ENCODE measurements at places on chromosomes 6 and 20.
A peak's percentile ranks its signal among the peaks of the same experiment; 100 is the strongest.

- DNase-seq, result no peak
Measured at GRCh38 chr6:35522660-35523658, 10.3 kb upstream of the TULP1 start.

DNA sequence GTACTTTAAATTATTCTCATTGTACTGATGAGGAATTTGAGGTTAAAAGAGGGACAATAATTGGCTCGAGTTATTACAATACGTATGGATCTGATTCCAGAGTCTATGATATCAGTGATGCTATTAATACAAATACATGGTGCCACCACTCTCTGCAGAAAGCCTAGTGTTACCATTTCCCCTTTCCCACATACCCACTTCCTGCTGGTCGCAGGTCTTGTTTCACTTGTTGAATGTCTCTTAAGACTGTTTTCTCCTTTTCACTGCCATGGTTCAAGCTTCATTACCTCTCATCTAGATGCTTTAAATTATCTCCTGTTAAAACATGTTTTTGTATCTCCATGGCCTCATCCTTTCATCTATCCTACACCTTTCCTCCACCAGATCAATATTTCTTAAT lies 62.0 kb downstream of the FHL5 start:
- no peak for DNase-seq

GRCh38 chr6:56087421-56087820 lies 160.0 kb downstream of the COL21A1 start:
- no peak for DNase-seq

DNA sequence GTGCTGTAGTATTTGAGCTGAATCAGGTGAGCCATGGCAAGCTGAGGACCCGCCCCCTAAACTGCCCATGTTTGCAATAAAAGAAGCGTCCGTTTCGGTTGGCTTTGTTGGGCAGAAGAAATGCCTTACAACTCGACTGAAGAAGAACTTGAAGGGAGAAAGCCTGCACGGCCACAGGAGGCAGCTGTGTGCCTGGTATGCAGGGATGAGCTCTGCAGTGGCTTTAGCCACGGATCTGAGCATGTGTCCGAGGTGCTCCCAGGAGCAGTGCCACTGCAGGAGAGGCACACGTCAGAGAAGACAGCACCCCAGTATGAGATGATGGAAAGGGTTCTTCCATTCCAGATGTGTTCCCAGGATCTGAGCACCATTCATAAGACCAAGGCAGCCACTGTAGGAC lies 23.5 kb downstream of the KIZ start:
- no peak for DNase-seq

DNA sequence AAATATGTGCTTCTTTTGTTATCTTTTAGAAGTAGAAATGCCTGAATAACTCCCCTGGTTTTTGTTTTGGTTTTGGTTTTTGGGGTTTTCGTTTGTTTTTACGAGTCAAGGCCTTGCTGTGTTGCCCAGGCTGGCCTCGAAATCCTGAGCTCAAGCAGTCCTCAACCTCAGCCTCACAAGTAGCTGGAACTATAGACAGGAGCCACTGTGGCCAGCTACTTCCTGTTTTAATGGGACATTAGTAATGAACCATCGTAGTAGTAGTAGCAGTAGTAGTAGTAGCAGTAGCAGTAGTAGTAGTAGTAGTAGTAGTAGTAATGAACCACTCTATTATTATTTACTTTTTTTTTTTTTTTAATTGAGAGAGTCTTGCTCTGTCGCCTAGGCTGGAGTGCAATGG lies 66.0 kb downstream of the UBR2 start:
- DNase-seq, result no peak

DNA sequence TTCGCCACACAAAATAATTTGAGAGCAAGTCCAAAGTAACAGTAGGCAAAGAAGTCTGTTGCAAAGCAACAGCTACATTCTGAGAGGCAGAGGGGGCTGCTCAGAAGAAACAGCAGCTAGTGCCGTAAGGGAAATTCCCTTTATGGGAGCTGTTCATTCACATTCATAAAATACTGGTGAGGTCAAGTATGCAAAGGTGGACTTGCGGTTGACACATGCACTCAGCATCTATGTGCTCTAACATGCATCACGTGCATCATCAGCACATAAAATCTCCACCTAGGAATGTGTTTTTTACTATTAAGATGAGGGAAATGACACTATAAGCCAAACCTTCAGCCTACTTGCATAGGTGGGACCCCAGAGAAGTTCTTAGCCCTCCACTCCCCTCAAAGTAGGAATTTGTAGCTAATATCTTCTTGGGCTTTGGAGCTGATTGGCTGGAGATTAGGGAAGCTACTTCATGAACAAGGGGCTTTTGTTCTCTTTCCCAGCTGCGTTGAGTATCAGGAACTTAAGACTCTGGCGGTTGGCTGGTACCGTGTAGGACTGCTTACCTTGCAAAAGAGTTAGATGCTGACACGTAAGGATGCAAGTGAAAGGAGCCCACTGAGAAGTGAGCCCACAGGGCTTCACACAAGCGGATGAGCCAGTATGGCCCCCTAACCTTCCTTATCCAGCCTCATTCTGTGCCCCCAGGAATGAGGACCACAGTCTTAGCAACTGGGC lies 12.4 kb downstream of the CST3 start:
- DNase-seq, result no peak

GRCh38 chr6:13494137-13494536 lies 6.7 kb upstream of the GFOD1 start:
- no peak for DNase-seq

DNA sequence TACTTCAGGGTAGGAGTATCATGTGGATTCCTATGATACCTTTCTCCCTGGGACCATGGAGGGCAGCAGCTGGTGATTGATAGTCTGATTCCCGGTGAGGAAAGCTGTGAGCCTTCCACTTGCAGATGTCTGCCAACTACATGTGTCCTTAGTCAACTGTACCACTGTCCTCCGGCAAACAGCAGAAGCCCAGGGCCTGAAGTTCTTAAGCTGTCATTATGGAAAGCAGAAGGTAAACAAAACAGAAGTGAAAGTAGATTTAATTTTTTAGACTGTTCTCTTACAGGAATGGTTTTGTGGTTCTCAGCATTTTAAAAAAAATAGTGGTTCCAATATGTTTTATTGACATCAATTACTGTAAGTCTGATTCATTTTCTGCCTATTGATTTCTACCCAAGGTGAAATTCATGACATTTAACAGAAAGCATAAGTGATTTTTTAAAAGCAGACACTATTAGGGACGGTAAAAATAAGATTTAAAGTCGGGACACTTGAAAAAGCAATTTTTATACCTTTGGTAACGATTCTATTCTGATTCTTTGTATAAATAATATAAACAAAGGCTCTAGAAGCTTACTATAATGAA lies 36.6 kb downstream of the PTPN1 start:
- DNase-seq, result no peak

DNA sequence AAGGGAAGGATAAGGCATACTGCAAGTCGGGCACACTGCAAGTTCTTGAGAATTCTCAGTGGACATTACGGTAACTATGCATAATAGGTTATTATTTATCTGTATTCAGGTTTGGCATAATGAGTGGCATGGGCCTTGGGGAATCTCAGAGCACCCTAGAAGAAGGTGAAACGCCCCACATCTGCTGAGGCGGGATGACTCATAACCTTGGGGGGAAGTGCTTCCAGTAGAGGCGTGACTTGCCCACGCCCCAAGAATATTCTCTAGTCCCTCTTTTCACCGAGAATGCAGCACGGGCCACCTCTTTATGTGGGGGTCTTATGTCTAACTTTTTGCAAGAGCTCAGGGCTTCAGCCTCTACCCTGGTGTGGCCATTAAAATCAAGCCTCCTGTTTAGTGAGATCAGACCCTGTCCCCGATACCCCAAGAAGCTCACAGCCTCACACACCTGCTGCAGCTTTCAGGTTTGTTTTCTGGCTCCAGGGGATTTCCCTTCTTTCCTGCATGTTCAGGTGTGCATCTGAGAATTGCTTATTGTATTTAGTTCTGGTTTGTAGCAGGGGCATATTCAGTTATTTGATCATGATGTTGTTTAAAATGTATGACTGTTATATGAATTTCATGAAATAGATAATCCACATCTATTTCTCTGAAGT lies 19.1 kb downstream of the ZFP64 start:
- no peak for DNase-seq

DNA sequence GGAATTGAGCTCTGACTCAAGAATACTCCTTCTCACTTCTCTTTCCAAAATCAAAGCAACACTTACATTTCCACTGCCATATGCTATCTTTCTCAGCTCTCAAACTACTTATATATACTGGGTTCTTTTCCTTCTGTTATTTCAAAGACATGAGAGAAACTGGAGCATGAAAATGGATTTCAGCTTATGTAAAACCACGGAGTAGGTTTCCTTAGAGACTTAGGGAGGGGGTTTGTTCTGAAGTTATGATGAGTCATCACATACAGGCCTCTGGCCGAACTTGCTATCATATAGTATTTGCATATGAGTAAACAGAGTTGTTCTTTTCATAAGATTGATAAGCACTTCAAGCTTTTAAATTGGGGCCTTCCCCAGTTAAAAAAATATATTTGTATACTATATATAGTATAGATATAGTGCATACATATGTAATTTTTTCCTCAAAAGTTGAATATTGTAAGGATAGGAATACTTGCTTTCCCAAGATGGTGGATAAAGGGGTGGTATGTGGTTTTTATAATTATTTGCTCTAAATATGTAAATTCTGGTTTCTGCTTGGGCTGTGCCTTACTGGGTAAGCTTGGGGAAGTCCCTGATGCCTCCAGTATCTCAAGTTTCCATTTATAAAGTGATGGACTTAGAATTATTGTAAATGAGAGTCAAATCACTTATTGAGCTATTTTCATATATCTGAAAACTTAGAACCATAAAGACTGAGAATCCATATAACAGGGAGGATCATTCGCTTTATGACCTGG lies 273.9 kb downstream of the RFPL4B start:
- no peak for DNase-seq

GRCh38 chr20:32685541-32686529 lies 12.1 kb upstream of the C20orf203 start:
- DNase-seq, result no peak

- no peak for DNase-seq
Measured at GRCh38 chr6:84260926-84261325, 33.5 kb upstream of the CEP162 start.

DNA sequence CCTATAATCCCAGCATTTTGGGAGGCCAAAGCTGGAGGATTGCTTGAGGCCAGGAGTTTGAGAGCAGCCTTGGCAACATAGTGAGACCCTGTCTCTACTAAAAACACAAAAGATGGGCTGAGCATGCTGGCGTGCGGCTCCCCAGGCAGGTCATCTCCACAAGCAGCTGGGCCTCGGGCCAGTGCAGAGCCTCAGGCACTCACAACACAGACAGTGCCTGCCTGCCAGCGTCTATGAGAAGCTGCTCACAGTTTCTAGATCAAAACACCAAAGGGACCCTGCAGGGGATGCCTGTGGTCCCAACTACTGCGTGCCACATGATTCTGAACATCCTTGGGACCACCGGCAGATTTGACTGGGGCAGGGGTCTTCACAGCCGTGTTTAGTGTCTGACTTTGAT lies 59.4 kb downstream of the GINS1 start:
- no peak for DNase-seq

DNA sequence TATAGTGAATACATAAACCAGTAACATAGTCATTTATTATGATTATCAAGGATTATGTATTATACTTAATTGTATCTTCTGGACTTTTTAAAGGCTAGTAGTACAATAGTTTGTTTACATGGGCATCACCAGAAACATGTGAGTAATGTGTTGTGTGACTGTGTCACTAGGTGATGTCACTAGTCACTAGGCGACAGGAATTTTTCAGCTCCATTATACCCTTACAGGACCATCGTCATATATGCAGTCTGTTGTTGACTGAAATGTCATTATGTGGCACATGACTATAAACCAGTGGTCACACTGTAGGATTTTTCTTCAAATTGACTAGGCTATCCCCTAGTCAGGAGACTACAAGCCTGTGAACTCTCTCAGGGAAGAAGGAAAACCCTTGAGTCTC lies 86.5 kb upstream of the CENPW start:
- DNase-seq, result no peak

- no peak for DNase-seq
Measured at GRCh38 chr20:39660226-39660625, 698.1 kb downstream of the DHX35 start.

DNA sequence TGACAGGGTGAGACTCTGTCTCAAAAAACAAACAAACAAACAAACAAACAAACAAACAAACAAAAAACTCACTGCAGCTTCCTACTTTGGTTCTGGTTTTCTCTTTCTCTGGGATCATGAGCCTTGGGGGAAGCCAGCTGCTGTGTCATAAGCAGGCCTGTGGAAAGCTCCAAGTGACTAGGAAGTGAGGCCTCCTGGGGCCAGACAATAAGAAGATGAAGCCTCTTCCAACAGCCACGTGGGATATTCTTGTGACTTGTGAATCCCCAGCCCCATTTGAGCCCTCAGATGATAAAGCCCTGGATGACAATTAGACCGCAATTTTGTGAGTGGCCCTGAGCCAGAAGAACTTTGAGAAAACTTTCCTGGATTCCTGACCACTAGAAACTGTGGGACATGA lies 11.4 kb downstream of the HLA-A start:
- no peak for DNase-seq

GRCh38 chr20:53602661-53603060 lies 9.0 kb upstream of the ZNF217 start:
- no peak for DNase-seq

- no peak for DNase-seq
Measured at GRCh38 chr6:120077489-120077888, 727.9 kb upstream of the MAN1A1 start.

- no peak for DNase-seq
Measured at GRCh38 chr6:28814032-28814976, 109.5 kb downstream of the TRIM27 start.

DNA sequence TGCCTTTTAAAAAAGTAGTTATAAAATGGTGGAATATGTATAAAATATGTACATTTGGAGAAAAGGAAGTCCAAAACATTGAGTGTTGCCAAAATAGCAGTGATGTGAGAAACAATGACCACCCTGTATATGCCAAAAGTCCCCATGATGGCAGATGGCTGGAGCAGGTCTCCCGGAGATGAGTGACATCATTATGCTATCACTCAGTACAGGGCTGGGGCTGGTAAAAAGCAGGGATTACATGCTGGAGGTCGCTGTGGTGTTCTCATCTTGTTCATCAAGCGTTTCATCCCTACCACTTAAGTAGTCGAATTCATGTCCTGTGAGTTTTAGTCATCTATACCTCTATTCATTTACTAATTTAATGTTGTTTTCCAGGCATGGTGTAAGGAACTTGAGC lies 315.3 kb upstream of the SLC35B3 start:
- no peak for DNase-seq

GRCh38 chr6:149278997-149279396 lies 38.5 kb upstream of the TAB2 start:
- DNase-seq, result no peak

- peak; percentile 39 for DNase-seq
Measured at GRCh38 chr6:144897441-144897921, 612.3 kb downstream of the UTRN start.

All from glomerular endothelial cell (primary cell).